ENCODE measurements at places on chromosomes 13 and 19.

DNA sequence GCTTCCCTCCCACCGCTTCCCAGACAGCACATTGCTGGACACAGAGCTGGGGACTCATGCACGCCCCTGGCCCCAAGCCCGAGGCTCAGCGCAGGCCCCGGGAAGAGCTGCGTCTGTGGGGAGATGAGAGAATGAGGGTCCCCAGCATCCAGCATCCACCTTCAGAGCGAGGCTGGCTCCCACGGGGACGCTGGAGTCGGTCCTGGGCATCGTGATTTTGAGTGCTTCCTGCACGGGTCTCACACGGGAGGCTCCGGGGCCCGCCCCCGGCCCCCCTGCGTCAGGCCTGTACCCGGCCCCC, 4.7 kb downstream of the NCLN start:
- no peak for DNase-seq

DNA sequence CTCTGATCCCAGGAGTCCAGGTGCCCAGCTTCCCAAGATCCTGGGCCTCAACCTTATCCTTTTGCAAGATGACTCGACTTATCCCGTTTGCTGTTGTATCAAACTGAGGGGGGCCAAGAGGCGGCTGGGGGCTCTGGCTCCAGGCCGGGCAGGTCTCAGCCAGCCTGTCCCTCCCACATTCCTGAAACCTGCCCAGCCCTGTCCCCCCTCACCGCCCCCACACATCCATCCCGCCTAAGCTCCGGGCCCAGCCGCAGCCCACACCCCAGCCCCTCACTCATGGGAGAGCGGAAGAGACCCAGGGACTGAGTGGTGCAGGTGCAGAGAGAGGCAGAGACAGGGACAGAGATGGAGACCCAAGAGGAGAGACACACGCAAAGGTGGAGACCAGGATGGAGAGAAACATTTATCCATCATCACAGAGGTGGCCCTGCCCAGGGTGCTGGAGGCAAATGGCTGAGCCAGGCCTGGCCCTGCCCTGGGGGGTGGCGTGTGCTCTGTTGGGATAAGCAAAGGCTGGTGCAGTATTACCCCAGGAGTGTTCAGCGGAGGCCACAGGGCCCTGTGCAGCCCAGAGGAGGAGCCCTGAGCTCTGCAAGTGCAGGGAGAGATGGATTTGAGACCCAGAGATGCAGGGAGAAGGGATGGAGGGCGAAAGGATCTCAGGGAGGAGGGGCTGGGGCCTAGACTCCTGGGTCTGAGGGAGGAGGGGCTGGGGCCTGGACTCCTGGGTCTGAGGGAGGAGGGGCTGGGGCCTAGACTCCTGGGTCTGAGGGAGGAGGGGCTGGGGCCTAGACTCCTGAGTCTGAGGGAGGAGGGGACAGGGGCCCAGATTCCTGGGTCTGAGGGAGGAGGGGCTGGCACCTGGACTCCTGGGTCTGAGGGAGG, 1.6 kb downstream of the BCAM start:
- DNase-seq, result no peak

- DNase-seq, result peak; percentile 34
Measured at GRCh38 chr13:30551189-30551588, 66.5 kb upstream of the USPL1 start.

- no peak for DNase-seq
Measured at GRCh38 chr19:29687244-29687896, 22.1 kb downstream of the PLEKHF1 start.

DNA sequence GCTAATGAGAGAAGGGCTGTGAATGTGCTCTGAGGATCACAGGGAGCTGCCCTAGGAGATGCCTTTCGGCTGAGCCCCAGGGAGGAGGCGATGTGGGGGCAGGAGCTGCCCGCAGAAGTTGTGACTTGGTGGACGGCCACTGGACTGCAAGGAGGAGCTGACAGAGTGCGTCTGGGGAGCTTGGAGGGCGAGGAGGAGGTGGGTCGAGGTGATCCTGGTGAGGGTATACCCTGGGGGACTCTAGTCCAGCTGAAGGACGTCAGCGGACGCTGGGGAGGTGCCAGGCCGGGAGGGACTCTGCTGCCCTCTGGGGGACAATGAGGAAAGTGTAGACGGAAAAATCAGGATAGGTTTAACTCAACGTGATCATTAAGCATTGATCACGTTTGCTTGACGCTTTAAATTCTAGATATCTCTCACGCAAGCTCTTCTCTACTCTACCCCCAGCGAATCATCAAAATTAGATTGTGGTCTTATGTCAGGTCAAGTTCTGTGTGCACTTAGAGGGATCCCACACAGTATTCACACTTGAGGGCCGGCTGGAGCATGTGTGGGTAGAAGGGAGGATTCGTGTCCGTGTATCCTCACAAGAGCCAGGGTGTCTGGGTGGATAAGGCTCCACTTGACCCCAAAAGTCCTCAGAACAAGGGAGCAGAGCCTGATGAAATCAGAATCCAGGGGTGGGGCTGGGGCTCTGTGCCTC, 3.3 kb upstream of the CEACAM7 start:
- DNase-seq, result no peak

DNA sequence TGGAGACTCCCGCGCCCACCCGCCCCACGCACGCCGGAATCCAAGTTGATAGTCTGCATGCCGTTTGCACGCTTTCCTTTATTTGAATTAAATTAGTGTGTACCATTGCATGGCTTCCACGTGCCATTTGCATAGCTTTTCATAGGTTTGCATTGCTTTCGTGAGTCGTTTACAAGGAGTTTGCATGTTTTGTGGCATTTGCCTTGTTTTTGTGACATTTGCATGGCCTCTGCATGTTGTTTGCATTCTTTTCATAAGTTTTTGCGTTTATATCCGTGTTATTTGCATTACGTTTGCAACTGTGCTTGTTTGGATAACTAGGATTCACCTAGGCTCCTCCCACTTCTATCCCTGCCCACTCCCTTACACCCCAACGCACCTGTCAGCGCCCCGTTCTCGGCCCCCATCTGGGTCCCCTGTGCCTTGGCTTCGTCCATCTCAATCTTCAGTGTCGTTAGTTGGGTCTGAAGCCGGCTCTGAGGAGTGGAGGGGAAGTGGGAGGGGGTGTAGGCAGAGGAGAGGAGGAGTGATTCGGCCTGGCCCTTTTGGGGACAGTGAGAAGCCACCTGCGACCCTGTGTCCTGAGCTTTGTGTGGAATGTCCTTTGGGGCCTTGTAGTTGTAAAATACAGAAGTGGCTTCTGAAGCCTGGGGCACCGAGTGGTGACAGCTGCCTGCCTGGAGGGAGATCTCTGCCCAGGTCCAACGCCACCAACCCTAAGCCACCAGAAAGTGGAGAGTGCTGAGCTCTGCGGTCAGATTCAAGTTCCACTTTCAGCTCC, 2.4 kb downstream of the CCDC194 start:
- no peak for DNase-seq

- no peak for DNase-seq
Measured at GRCh38 chr13:23044906-23045305, 135.9 kb upstream of the SGCG start.

DNA sequence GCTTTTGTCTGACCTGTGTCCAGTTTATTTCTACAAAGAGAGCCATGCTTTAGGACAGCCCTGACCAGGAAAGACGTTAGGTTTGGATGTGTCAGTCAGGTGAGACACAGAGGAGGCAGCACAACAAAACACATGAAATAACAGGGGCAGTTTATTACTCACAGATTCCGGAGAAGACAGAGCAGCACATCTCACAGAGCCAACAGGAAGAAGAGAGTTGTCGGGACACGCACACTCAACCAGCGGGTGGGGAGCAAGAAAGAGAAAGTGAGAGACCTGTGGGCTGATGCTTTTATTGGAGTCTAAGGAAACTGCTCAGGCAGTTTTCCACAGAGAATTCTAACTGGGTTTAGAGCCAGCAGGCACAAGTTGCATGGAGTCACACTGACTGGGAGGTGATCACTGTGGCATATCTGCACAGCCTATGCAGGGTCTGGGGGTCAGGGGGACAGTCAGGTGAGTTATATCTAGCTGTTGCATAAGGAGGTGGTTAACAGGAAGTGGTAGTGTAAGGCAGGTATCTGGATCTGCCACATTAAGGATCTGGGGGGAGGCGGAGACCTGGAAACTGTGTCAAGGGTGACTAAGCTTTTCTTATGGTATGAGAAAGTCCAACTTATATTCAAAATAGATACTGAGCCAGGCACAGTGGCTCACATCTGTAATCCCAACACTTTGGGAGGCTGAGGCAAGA, 24.1 kb upstream of the CEACAM20 start:
- DNase-seq, result no peak

DNA sequence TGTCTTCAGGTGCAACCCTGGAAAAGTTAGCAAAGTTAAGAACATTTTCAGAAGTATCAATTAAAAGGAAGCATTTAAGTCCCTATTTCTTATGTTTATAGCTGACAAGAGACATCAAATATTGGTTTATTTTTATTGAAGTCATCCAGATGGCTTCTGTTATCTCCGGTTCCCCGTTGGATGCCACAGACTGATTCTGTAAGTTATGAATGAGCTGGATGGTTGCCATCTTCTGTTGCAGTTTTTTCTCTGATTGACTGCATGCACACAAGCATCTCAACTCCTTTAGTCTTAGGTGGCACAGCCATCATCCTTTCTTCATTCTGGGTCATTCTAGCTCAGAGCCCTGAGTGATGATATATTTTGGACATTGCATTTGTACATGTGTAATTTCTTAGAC, 10.6 kb upstream of the OXGR1 start:
- DNase-seq, result no peak

DNA sequence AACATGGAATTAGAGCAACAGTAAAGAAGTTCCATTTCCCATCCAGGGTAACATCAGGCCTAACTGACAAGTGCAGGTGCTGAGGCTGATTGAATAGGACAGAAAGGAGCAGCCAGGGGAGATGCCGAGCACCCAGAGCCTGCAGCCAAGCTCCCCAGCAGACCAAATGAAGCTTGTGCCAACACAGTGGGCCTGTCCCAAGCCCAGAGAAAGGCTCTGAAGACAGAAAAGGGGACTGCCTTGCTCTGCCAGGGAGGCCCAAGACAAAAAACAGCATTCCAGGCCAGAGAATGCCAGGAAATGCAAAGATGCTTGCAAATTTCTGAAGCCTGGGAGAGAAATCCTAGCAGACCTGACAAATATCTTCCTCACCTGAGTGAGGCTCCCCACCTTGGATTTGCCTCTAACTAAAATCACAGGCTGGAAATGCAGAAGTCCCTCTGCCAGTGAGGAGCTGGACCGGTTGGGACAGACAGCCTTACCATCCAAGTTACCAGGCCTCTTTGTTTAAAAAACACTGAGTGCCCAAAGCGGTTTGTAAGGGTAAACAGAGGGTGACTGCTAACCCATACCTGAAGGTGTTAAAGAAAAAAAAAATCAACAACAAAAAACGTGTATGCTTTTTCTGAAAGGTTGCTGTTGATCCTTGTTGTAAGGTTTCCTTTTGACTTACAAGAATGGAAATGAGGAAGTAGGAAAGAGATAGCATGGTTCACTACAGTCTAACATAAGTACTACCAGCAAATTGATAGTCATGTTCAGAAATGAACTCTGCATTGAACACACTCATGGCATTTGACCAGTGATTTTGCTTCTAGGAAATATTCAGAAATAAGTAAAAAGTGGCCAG, 11.8 kb upstream of the HMGB1 start:
- no peak for DNase-seq

GRCh38 chr13:102657630-102658029, 37.2 kb downstream of the METTL21C start:
- no peak for DNase-seq

DNA sequence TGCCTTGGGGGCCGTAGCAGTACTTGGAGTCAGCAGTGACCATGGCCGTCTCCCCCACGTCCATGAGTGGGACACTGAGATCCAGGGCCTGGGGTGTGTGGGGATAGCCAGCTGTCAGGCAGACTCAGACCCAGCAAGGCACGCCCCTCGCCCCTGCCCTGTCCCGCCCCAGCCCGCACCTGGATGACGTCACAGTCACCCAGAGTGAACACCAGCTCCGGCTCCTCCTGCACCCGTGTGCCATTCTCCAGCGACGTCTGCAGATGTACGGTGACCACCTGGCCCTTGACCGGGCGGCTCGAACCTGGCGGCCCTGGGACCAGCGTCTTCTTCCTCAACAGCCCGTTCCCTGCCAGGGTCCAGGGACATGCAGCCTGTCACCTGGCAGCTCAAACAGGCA, 4.0 kb downstream of the FKBP8 start:
- DNase-seq, result no peak

DNA sequence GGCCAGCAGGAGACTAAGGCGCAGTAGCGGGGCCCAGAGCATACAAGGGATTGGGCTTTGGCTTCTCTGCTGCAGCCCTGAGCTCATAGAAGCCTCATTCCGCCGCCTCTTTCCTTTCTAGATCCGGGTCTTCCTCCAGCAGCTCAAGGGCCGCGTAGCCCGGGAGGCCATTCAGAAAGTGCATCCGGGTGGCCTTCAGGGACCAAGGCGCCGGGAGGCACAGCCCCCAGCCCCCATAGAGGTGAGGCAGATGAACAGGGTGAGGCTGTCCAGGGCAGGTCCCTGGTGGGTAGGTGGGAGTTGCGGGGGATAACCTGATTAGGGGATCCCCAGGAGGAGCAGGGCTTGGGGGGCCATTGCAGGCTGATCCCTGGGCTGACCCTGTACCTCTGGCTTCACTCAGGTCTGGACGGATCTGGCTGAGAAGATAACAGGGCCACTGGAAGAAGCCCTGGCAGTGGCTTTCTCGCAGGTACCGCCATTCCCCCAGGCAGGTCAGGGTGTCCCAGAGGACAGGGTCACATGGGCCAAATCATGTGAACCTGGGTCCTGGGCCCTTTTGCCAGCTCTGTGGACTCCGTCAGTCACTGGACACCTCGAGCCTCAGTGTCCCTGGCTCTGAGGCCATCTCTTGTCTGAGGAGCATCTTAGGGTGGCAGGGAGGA, 1.3 kb downstream of the SNAPC2 start:
- no peak for DNase-seq

DNA sequence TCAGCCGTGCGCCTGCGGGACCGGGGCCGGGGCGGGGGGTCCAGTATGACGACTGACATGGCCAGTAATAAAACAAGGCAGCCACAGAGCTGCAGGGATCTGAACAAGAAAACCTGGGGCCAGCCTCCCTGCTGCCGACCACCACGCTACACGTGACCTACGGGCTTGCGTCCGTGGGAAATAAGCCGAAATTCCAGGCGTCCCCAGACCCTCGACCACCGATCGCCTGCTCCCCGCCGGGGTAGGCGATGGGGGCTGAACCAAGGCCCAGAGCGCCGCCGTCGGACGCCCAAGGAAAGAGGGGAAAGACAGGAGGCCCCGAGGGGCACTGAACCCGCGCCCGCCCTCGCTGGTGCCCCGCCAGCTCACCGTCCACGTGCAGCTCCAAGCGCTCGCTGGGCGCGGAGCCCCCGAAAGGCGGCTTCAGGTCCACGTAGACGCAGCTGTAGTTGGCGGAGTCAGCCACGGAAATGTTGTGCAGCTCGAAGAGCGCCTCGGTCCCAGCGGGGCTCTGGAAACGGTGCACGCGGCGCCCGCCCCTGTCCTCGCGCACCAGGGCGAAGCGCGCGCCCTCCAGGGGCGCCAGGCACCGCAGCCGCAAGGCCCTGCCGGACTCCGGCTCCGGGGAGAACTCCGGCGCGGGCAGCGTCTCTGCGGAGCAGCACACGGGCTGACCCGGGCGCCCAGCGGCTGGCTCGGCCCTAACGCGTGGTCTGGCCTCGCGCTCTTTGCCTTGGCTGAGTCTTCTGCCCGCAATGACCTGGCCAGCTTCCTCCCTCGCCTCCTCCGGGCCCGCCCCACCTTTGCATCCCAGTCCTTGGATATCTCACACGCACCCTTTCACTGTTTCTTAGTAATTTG, 3.1 kb downstream of the A1BG start:
- no peak for DNase-seq

All from CD4-positive, alpha-beta T cell treated with Interferon alpha-2 for 1 hour (primary cell).